ENCODE measurements at places on chromosomes 3 and 15.
A peak's percentile ranks its signal among the peaks of the same experiment; 100 is the strongest.

GRCh38 chr3:8872261-8872660 lies 91.0 kb downstream of the RAD18 start:
- DNase-seq, result no peak

GRCh38 chr3:127356381-127356780 lies 68.5 kb upstream of the PRR20G start:
- no peak for DNase-seq

GRCh38 chr3:51977446-51978142 lies 2.7 kb downstream of the ABHD14A start:
- DNase-seq, result peak; percentile 35

GRCh38 chr3:129288446-129288845 lies 9.8 kb downstream of the HMCES start:
- DNase-seq, result no peak

GRCh38 chr3:41682996-41683395 lies 278.9 kb downstream of the ULK4 start:
- DNase-seq, result no peak

- no peak for DNase-seq
These were observed 22.5 kb downstream of the PLCL2 start for GRCh38 chr3:16907243-16907642.

GRCh38 chr3:121491683-121492320 lies 54.0 kb downstream of the POLQ start:
- no peak for DNase-seq

- no peak for DNase-seq
These were observed 1.8 kb downstream of the CELSR3 start for GRCh38 chr3:48660800-48661400.

DNA sequence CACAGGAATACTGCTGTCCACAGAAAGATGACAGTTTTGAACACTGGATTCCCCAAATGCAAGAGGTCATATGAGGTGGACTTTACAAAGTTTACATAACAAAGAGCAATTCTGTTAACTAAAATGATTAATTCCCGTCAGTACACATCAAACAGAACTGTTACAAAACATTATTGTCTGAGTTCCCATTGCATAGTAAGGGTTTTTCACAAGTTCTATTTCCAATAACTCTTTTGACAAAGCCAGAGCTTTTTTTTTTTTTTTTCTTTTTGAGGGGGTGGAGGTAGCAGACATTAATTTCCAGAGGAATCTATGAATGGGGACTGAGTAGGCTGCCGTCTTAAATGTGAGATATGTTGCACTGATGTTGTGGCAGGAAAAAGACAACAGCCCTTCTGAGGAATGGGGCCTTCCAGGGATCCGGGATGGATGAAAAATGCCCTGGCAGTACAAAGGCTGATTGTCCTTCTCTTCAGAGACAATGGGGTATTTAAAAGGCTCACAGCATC lies 178.1 kb upstream of the KBTBD8 start:
- DNase-seq, result no peak

DNA sequence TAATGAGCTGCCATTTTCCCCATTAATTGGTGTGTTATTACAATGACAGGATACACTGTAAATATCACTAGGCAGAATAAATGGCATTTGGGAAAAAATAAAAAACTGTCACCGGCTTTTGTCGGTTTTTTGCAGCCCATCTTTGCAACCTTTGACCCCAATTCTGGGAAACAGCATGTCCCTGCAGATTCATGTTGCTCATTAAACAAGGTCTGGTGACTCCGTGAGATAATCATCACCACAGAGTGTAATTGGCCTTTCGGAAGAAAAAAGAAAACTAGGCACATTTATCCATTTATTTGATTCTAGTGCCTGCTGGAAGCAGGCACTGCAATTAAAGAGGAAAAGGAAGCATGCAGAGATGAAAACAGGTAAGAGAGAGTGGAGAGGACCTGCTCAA lies 64.5 kb downstream of the TRAT1 start:
- DNase-seq, result no peak

DNA sequence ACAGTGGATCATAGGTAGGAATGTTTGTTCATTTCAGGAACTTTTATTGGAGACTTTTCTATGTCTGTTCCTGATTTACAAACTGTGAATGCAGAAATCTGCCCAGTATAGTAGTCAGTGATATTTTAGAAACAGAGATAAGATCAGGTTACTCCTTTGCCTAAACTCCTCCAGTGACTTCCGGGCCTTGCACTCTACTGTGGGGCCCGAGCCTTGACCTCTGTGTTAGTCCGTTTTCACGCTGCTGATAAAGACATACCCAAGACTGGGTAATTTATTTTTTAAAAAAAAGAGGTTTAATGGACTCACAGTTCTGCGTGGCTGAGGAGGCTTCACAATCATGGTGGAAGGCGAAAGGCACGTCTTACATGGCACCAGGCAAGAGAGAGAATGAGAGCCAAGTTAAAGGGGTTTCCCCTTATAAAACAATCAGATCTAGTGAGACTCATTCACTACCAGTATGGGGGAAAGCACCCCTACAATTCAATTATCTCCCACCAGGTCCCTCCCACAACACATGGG lies 127.1 kb downstream of the DNAJB8 start:
- DNase-seq, result no peak

DNA sequence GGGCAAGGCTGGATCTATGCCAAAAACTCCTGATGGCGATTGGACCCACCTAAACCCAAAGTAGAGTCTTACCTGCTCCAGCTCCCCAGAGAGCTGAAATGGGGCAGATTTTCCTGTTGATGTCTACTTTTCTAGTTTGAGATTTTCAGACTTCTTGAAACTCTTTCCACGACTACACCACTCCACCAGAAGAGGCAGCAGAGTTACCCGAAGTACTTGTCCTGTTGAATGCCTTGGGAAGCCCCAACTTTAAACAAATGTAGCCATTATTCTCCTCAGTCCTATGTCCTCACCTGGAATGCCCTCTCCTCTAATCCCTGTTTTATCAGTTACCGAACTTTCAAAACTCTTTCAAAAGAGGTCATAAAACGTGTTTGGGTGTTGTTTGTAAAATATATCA lies 843.8 kb downstream of the VGLL3 start:
- DNase-seq, result no peak

- DNase-seq, result no peak
These were observed 43.8 kb downstream of the SLC2A2 start for GRCh38 chr3:170982733-170983132.

GRCh38 chr3:159988617-159989271 lies at the start of gene IL12A:
Gene IL12A, plus strand, starts transcription at chr3:159988835.
- peak; percentile 84 for DNase-seq

- no peak for DNase-seq
These were observed 173.1 kb downstream of the IL5RA start for GRCh38 chr3:2937055-2937454.

DNA sequence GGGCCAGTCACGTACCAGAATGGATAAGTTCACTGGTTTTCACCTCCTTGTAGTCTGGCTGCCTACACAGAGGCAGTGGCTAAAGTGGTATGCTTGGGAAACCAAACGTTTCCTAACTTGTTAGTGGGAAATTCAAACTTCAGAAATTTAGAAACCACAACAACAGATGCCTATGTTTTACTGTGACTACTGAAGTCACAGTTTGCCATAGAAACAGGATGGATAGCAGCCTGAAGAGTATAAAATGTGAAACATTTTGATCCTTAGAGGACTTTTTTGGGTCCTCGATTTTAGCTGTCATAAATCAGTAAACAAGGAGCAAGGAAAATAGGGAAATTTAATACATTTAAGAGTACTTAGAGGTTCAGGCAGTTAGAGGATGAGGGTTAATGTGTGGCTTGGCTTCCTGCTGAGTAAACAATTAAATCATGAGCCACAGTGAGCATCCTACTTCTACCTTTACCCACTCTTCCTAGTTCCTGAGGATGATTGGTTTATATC lies 48.6 kb downstream of the CMSS1 start:
- no peak for DNase-seq

DNA sequence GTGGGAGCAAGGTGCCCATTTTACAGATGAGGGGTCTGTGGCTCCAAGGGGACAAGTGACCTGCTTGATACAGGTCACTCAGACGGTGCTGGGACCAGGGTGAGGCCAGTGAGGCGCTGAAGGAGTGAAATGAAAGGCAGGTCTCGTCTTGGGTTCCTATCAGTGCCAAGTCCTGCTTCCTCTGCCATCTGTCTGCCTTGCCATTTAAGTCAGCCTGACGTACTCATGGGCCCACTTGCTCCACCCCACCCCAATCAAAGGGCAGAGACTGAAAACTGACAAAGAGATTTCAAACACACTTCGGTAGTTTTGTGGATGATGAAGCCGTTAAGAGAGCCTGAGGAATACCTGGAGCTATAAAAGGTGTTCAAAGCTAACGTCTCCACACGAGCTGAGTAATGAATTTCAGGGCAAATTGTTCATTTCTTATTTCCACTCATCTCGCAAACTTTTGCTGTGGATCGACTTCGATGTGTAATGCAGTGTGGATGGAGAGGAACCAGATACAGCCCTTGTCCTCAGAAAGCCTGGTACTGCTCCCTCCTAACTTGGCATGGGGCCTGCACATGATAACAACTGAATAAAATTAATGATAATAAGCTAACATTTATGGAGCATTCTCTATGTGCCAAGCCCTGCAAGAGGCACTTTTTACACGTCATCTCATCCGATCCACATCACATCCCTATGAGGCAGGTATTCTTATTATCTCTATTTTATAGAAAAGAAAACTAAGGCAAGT lies 36.6 kb downstream of the ATP2B2 start:
- DNase-seq, result no peak

DNA sequence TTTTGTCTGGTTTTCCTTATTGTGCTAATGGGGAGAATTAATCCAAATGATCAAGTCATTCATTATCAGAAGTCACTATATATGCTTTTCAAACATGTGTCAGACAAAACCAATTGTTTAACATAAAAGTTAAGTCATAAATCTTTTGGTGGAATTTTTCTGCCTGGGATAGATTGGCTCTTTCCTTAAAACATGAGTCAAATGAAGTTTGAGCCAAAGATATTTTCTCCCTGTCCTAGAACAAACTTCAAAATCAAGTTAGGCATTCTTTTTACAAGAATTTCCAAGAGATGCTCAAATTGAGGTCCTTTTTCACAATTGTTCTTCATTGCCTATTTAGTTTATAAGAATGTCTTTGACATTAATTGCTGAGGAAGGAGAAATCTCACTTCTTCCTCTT lies 138.3 kb downstream of the UACA start:
- DNase-seq, result no peak

DNA sequence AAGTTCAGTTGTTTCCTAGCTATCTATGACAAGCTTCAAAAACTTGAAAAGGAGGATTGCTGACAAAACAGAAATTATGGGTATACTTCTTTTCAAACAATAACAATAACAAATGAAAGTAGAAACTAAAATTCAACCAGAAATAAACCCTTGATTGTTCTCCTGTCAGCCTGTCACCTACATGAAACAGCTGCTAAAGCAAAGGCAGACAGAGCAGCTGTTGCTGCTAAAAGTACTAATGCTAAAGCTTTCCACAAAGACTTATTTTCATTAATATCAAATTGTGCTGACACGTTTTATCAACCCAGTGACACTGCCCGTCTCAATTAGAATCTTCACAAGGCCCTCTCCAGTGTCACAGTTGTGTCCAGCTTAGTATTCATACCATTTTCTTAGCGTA lies 533.2 kb upstream of the GBE1 start:
- no peak for DNase-seq

DNA sequence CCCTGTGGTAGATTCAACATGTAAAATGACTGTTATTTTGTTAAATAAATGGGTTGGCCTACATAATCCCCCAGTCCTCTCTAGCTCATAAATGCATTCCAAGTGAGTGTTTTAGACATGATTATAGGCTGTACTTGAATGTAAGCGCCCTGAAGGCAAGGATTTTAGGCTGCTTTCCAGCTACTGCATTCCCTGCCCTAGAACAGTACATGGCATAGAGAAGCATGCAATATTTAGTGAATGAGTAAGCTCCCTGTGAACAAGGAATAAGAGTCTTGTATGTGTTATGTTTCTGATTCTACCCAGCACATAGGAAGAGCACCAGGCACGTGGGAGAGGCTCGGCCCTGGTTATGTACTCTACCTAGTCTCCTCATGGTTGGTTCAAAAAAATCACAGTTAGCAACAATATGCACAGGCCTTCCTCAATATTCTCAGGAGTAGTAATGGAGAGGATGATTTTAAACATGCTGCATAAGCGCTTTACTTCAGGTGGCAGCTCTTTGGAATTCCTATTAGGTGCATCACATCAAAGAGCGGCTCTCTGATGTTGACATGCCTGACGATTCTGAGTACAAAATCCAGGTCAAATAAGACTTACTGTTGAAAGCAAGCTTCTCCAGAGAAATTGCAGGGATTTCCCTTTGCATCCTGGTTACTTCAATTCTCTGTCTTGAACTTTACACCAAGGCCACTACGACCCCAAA lies 456.6 kb downstream of the MAGI1 start:
- no peak for DNase-seq

- no peak for DNase-seq
These were observed 982.2 kb upstream of the SEMA6D start for GRCh38 chr15:46735115-46735514.

DNA sequence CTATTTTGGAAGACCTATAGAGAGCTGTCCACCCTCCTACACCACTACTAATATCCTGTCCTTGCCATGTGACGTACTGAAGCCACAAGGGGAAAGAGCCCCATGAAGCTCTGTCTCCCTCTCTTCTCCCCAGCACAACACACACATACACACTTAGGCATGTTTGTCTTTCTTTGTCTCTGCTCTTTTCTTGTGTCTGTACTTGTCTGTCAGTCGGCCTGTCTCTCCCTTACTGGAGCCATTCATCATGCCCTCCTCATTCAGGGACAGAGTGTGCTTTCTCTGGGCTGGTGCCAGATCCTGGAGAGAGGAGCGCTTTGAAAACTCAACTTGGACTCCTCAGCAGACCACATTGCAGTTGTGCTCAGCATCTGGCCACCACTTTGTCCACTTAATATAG lies 47.6 kb downstream of the PSMD6 start:
- no peak for DNase-seq

GRCh38 chr15:66129586-66129985 lies 124.0 kb downstream of the MEGF11 start:
- no peak for DNase-seq

DNA sequence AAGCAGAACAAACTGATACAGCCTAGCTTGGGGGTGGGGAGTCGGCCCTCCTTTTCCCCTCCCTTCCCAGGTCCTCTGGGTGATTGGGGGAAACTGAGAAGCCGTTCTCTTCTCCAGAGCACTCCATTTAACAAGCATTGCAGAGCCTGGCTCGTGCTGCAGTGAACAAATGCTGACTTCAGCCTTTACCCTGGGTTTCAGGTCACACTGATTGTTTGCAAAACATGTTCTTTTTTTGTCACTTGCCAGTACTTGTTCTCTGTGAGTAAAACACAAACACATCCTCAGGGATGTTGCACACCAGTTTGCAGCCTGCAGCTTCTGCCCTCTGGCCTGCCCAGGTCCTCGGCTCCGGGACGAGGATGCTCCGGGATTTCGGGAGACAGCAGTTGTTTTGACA lies 132.8 kb downstream of the PGPEP1L start:
- no peak for DNase-seq

DNA sequence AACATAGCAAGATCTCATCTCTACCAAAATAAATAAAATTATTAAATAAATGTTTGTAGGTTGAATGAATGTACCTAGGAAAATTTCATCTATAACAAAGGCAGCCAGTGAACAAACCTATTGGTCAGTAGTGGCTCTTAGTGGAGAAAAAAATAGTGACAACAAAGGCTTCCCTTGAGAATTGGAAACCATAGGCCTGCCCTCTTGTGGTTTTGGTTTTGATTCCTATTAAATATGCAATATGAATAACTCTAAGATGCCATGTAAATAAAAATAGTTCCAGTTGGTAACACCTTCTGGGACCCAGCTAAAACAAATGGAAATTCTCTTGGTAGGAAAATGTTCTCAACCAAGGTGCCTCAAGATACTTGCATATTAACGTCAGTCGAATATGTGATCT lies 145.7 kb upstream of the BFSP2 start:
- DNase-seq, result no peak

All from effector memory CD8-positive, alpha-beta T cell (primary cell).